HFFc6 (cell line): ENCODE measurements at places on chromosomes 7 and 10. TPM values are rescaled to one million over a fixed set of nuclear protein-coding genes. Genes with fewer than 3 reads are reported as not detected.

GRCh38 chr10:85621562-85621961 is 745.0 kb downstream of the GRID1 start:
- no peaks in the 10 kb centered on the region for H3K4me1 ChIP-seq
- H3K4me3 ChIP-seq = no peak overlapping the region
- no peak overlapping the region for H3K27ac ChIP-seq
- H3K36me3 ChIP-seq = no peaks in the 10 kb centered on the region

GRCh38 chr10:97338041-97338440 is 3.5 kb upstream of the FRAT2 start:
- peaks cover 21% of the 10 kb centered on the region for H3K27me3 ChIP-seq
- peaks cover 19% of the 10 kb centered on the region for H3K4me1 ChIP-seq
- no peak overlapping the region; the same call in 1 of the 2 replicates for H3K4me3 ChIP-seq
- no peak for DNase-seq
- no peak overlapping the region for H3K27ac ChIP-seq

- H3K36me3 ChIP-seq = no peaks in the 10 kb centered on the region
- peaks cover 46% of the 10 kb centered on the region for H3K27me3 ChIP-seq
- H3K4me1 ChIP-seq = no peaks in the 10 kb centered on the region; the same call in 1 of the 2 replicates
These were observed 46.6 kb upstream of the FXYD4 start for GRCh38 chr10:43324876-43325275.

DNA sequence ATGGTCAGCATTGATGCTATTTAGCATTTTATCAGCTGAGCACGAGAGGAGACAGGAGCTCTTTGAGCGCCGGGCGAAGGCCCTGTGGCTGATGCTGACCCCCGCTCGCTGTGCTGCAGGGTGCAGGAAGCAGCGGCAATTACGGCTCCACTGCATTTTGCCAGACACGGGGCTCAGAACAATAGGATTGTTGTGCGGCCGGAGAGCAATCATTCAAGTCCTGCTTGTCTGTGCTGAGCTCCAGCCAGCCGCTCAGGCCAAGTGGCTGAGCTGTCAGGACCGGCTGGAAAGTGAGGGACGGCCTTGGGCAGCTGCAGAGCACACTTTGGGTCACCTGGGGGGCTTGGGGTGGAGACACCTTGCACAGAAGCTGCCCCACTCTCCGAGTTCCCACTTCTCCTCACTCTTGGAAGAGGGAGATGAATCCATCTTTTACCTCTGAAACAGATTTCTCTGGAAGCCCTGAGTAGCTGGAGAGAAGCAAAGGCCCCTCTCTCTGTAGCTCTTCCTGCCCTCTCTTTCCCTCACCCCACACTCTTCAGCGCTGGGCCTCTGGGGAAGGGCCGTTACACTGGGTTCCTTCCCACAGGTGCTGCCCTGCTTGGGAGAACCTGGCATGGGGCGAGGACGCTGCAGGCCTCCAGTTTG is 17.3 kb upstream of the ADARB2 start:
- no peaks in the 10 kb centered on the region for H3K4me1 ChIP-seq
- DNase-seq = no peak
- no peak overlapping the region for H3K27ac ChIP-seq
- no peaks in the 10 kb centered on the region; the same call in 1 of the 2 replicates for H3K27me3 ChIP-seq

DNA sequence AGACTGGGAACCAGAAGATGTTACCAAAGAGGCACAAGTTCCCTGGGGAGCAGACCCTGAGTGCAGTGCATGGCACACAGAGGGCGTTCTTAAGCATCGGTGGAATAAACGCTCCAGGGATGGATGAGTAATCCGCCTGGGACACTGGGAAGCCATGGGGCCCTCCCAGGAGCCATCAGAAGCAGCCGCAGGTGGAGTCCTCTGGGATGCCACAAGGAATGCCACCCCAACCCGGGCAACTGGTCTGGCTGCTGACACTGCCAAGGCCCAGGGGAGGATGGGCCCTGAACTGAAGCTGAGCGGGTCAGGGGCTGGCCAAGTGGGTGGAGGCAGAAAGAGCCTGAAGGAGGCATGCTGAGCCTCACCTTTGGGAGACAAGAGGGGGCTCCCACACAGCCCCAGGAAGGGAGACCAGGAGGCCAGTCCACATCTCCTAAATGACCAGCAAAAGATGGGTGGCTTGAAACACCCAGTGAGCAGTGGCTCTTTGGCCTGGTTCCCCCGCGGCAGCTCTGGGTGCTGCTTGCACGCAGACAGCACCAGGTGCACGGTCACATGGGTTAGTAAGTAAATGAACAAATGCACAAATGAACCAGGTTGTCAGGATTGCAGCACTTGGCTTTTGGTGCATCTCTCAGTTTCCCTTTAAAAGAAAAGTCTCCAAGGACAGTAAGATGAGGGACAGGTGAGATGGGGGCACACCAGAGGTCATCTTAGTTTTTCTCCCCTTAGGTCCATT is 141.3 kb upstream of the ZMIZ1 start:
- no peak for DNase-seq
- no peaks in the 10 kb centered on the region for H3K36me3 ChIP-seq
- H3K4me3 ChIP-seq = no peak overlapping the region
- H3K27ac ChIP-seq = no peak overlapping the region

VAX1 gene
- not detected in 3 replicates for total RNA-seq

DNA sequence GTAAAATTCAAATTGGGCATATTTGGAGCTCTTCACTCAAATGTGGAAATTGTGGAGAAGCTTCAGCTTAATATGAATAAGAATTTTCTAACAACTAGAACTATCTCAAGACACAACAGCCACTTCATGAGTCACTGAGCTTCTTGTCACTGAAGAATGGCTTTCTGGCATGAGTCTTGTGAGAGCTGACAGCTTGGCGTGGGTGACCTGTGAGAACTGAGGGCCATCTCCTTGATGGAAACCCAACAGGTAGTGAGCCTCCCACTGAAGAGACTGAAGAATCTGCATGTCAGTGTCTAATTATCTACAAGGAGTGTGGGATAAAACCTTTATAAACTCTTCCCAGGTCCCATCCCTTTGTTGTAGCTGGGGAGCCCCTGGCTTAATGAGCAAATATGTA is 66.0 kb downstream of the CLEC2L start:
- H3K4me1 ChIP-seq = no peaks in the 10 kb centered on the region
- no peak for DNase-seq

DNA sequence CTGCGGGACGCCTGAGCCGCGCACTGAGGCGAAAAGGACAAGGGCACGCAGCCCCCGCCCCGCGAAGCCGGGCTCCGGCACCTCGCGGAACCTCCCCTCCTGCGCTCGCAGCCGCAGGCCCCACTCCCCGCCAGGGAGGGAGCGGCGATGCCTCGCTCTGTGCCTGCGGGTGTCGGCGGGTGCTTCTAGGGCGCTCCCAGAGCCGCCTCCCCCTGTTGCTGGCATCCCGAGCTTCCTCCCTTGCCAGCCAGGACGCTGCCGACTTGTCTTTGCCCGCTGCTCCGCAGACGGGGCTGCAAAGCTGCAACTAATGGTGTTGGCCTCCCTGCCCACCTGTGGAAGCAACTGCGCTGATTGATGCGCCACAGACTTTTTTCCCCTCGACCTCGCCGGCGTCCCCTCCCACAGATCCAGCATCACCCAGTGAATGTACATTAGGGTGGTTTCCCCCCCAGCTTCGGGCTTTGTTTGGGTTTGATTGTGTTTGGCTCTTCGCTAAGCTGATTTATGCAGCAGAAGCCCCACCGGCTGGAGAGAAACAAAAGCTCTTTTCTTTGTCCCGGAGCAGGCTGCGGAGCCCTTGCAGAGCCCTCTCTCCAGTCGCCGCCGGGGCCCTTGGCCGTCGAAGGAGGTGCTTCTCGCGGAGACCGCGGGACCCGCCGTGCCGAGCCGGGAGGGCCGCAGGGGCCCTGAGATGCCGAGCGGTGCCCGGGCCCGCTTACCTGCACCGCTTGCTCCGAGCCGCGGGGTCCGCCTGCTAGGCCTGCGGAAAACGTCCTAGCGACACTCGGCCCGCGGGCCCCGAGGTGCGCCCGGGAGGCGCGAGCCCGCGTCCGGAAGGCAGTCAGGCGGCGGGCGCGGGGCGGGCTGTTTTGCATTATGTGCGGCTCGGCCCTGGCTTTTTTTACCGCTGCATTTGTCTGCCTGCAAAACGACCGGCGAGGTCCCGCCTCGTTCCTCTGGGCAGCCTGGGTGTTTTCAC is 519 bp downstream of the ITGB8 start:
- DNase-seq = no peak
- H3K27me3 ChIP-seq = peaks cover 11% of the 10 kb centered on the region
- H3K27ac ChIP-seq = no peak overlapping the region
- peak overlapping the region; percentile 93 for H3K4me3 ChIP-seq
- no peaks in the 10 kb centered on the region for H3K36me3 ChIP-seq

DNA sequence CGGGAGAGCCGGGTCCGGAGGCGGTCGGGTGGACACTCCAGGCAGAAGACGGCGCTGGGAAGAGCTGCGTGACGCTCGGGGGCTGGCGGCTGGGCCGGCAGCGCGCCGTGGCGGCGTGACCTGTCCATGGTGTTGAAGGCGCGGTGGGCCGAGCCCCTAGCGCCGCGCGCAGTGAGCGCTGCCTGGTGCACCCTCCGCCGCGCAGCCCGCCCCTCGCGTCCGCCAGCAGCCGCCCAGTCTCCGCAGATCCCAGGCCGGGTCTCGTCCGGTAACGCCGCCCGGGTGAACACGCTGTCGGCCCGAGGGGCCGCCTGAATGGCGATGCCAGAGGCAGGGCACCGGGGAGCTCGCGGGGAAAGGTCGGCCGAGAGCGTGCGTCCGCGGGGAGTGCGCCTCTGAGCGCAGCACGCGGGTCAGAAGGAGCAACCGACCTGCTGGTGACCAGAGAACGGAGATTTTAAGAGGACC is 657 bp upstream of the TMEM178B start:
- H3K27ac ChIP-seq = no peak overlapping the region
- peaks cover 23% of the 10 kb centered on the region for H3K4me1 ChIP-seq
- H3K36me3 ChIP-seq = no peaks in the 10 kb centered on the region
- H3K4me3 ChIP-seq = peak overlapping the region; percentile 87
- H3K27me3 ChIP-seq = peaks cover 9% of the 10 kb centered on the region; the same call in 1 of the 2 replicates

ZNF107 gene
- total RNA-seq = 2.5 to 3.4 TPM (median 2.8 TPM) in 3 replicates

ATOH7 gene
- 0.12 to 0.15 TPM in 2 of 3 replicates, not detected in the other for total RNA-seq

GRCh38 chr7:5586279-5586962 is 162.8 kb upstream of the TNRC18 start:
- H3K27me3 ChIP-seq = peaks cover 22% of the 10 kb centered on the region
- H3K36me3 ChIP-seq = no peaks in the 10 kb centered on the region
- no peak overlapping the region for H3K27ac ChIP-seq
- no peak for DNase-seq
- peaks cover 10% of the 10 kb centered on the region for H3K4me1 ChIP-seq

DNA sequence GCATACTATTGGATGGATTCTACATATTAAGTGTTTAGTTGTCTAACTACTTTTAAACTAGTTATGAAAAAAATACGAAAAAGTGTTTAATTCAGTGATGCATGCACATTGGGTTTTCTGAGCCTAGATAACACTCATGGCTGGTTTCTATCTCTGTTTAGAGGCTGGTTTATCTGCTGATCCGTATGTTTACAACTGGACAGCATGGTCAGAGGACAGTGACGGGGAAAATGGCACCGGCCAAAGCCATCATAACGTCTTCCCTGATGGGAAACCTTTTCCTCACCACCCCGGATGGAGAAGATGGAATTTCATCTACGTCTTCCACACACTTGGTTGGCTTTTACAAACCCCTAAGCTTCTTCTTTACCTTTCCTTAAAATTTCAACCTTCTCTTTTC is 10.2 kb downstream of the GPNMB start:
- H3K36me3 ChIP-seq = peaks cover 7% of the 10 kb centered on the region; the same call in 1 of the 2 replicates
- no peaks in the 10 kb centered on the region for H3K4me1 ChIP-seq
- H3K27me3 ChIP-seq = peaks cover 1% of the 10 kb centered on the region; the same call in 1 of the 2 replicates
- no peak overlapping the region for H3K27ac ChIP-seq
- no peak for DNase-seq

- H3K27me3 ChIP-seq = peaks cover 2% of the 10 kb centered on the region
- H3K27ac ChIP-seq = no peak overlapping the region
- peak; percentile 5 for DNase-seq
These were observed 12.1 kb downstream of the SLC16A12 start for GRCh38 chr10:89523274-89523673.

DNA sequence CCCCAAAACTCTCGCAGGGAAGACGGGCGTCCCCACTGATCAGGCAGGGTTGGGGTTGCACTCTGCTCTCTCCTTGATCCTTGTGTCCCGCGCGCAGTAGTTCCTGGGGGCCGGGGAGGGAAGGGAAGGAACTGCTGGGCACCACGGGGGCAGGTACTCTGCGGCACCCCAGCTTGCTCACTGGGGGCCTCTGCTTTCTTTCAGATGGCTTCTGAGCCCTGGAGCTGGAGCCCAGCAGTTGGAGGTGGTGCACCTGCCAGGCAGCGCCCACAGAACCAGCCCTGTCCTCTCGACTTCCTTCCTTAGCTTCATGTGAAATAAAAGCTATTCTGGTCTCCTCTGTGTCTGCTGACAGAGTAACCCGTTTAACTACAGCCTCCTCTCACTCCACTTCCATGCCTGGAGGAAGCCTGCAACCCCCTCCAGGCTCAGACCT is 12.2 kb downstream of the PLAC9 start:
- peaks cover 12% of the 10 kb centered on the region for H3K36me3 ChIP-seq
- DNase-seq = no peak
- peaks cover 12% of the 10 kb centered on the region for H3K27me3 ChIP-seq
- peaks cover 30% of the 10 kb centered on the region for H3K4me1 ChIP-seq
- no peak overlapping the region for H3K4me3 ChIP-seq

DNA sequence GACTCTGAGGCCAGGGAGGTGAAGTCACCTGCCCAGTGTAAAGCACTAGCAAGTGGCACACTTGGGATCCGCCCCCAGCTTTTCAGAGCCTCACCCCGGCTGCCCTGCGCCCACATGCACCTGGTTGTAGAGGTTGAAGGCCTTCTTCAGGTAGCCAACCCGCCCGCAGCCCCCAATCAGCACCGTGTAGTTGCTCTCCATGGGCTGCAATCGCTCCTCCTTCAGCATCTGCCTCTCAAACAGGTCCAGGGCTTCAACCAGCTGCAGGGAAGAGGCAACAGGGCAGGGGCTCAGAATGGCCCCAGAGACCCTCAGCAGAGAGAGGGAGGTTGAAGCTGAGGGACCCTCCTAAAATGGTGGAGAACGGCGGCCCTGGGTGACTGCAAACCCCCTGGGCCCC is 5.4 kb downstream of the PTCD1 start:
- H3K27ac ChIP-seq = no peak overlapping the region
- H3K4me3 ChIP-seq = no peak overlapping the region
- H3K27me3 ChIP-seq = no peaks in the 10 kb centered on the region
- no peaks in the 10 kb centered on the region for H3K4me1 ChIP-seq
- H3K36me3 ChIP-seq = peaks cover 6% of the 10 kb centered on the region; the same call in 1 of the 2 replicates

DNA sequence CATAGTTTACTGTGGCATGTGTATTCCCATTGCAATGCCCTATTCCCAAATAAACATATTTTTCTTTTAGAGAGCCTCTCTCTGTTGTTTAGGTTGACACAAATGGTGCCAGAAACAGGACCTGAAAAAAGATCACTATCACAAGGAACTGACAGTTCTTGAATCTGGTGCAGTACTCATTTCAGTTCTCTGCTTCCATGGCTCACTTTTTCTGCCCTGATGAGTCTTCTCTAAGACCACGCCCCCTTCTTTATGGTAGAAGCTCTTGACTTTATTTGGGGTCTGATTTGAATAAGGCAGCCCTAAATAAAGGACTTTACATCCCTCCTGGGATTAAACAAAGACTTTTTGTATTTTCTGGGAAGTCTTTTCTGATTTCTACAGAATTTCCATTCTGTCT is 3.5 kb upstream of the CCDC126 start:
- peaks cover 11% of the 10 kb centered on the region for H3K4me1 ChIP-seq
- peaks cover 14% of the 10 kb centered on the region; the same call in 1 of the 2 replicates for H3K27me3 ChIP-seq
- no peak overlapping the region for H3K27ac ChIP-seq
- no peak for DNase-seq
